ENCODE measurements at places on chromosomes 12 and 14.
A peak's percentile ranks its signal among the peaks of the same experiment; 100 is the strongest.

GRCh38 chr12:15050659-15051058 lies 77.8 kb downstream of the PDE6H start:
- peak; percentile 7 for DNase-seq

DNA sequence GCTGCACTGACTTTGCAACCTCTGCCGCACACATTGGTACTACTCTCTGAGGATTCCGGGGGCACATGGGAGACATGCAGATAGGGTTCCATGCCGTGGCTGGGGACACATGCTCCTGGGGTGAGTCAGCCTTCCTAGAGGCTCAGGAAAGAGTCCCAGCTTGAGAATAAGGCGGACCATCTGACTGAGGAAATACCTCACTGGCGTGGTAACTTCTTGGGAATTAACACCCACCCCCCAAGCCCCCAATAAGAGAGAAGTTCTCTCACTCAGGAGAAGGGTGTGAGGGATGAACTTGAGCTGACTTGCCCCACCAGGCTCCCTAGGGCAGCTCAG lies 23.2 kb downstream of the PLXNC1 start:
- DNase-seq, result no peak

- DNase-seq, result no peak
Measured at GRCh38 chr14:64238049-64238448, 56.1 kb downstream of the ESR2 start.

GRCh38 chr14:55220230-55220629 lies 28.8 kb upstream of the DLGAP5 start:
- no peak for DNase-seq

DNA sequence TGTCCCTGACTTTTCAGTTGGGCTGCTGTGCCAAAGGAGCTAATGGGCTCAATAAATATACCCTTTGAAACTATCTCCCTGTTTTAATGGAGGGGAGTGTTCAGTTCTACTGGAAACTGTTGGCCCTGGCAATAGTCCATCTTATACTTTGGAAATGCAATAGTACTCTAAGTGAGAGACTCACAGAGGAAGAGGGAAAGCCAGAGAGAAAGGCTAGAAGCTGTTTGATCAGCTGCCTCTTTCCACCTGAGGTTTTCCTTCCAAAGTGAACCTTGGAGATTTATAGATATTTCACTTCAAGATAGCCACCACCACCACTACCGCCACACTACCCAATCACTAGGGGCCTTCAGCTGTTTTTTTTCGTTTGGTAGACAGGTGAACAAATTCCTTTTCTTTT lies 93.6 kb upstream of the CCDC91 start:
- no peak for DNase-seq

DNA sequence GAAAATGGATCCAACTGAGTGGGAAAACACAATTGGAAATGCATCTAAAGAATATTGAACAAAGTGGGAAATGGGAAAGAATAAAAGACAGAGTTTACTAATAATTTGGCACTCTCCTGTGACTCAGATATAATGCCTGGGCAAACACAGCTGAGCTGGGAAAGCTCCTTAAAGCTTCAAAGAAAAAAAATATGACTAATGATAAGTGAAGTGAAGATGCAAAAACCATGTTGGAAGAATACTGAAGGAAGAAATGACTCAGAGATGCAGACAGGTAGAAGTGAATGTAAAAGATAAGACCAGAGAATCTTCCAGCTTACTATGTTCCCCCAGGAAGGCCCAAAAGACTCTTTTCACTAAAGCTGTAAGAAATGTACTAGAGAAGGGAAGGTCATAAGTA lies 62.4 kb upstream of the FOXG1 start:
- DNase-seq, result no peak

DNA sequence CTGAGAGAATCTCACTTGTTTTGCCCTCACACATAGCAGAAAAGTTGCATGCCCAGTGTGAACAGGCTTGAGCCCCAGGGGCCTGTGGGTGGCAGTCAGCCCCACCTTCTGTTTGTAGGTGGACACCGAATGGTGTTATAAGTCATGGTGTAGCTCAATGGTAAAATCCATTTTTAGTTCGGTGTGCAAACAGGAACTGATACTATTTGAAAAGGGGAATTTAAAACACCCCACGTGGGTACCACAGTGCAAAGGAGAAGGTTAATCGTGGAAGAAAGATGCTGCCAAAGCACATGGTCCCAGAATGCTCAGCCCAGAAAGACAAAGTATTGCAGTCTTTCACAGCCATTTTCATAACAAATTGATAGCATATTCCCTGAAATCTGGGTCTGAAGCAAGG lies 71.8 kb upstream of the GZMB start:
- no peak for DNase-seq

- no peak for DNase-seq
Measured at GRCh38 chr14:39593377-39593776, 161.1 kb upstream of the FBXO33 start.

DNA sequence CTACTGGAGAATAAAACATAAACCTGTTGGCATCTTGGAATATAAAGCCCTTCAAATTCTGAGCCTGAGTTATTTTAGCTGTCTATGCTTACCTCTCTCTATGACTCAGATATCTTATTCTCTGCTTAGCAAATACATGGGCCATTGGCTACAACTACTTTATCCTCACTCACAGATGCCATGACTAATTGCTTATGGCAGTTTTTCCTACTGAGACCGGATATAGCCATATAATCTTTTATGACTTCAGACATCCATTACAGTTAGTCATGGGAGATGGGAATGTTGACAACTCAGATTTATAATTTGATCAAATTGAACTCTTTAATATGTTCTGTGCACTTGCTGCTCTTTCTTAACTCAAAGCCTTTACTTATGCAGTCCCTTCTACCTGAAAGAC lies 502.4 kb upstream of the ATP2B1 start:
- DNase-seq, result no peak

GRCh38 chr12:89101440-89101839 lies 250.9 kb downstream of the DUSP6 start:
- DNase-seq, result no peak

GRCh38 chr14:92756446-92756845 lies 8.0 kb upstream of the LGMN start:
- DNase-seq, result no peak

- DNase-seq, result no peak
Measured at GRCh38 chr12:93100610-93101009, 171.5 kb upstream of the EEA1 start.

DNA sequence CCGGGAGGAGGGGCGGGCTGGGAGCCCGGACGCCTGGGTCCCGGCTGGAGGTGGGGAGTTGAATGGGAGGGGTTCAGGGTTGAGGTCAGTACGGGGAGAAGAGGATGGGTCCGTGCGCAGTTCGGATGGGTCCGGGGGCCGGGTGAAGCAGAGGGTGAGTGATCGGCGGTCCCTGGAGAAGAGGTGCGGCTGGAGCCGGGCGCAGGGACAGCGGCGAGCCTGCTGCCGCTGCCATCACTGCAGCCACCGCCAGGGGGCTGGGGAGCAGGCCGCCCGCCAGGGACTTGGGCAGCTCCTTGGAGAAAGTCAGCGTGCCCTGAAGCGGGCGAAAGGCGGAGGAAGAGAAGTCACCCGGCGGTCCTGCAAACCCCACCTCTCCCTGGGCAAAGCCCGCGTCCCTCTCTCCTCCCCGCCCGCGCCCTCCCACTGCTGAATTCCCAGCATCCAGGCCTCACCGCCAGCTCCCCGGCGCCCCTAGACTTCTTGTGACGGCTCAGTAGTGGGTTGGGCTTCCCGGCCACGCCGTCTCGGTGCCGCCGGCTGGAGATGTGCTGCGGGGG lies 6.0 kb upstream of the GPR84 start:
- DNase-seq, result no peak

GRCh38 chr14:65287264-65288131 lies 125.0 kb upstream of the FUT8 start:
- peak; percentile 59 for DNase-seq

DNA sequence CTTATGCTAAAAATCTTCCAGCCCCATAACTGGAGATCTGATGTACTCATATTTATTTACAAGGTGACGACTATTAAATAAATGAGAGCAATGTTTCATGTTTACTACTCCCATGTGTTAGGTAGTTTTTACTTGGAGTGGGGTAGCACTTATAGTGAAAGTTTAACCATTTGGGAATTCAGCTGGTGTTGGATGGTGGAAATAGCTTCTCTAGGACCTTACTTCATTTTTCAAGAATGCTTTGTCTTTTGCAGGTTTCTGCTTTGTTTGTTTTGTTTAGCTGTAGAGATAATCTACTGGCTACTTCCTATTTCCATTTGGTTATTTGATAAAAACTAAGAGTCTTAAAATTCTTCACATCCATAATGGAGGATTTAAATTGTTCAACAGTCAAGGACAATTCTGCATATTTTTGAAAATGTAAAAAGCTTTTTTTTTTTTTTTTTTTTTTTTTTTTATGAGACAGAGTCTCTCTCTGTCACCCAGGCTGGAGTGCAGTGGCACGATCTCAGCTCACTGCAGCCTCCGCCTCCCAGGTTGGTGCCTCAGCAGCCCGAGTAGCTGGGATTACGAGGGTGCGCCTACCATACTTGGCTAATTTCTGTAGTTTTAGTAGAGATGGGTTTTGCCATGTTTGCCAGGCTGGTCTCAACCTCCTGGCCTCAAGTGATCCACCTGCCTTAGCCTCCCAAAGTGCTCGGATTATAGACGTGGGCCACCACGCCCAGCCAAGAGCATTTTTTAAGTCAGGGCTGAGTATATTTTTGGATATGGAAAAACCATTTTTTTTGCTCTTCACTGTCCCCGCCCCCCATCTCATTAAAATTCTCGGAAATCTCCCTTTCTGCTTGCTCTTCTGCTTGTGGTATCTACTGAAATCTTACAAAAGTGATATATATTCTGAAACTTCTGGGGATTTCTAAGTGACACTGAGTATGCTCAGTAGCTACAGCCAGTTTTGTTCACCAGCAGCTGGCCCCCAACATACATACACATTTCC lies 1.4 kb upstream of the ABCD2 start:
- DNase-seq, result peak; percentile 54

DNA sequence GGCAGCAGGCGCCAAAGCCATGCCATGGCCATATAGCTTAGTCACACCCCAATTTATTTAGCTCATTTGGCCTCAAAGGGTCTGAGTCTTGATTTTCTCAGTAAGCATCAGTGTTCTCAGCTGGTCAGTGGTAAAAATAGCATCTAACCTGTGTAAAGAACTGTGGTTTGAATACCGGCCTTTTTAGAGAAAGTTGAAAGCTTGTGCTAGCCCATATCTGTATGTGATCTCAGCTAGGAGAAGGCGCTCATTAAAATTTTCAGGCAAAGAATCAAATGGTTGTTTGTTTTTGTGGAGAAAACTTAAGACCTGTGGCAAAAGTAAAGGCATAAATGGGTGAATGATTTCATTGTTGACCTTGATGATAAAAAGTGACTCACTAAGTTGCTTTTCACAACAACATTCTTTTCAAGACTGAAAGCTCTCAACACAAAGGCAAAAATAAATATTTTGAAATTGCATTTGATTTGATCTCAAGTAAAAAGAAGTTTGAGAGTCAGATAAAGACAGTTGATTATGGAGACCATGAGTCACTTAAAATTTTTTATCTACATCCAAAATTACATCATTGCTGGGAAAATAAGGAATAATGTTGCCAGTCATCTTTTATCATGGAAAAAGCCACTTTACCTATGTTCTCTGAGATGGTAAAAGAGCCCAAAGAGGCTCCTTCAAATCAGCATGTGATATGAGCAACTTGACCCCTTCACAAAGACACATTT lies 128.5 kb upstream of the RGS6 start:
- no peak for DNase-seq

DNA sequence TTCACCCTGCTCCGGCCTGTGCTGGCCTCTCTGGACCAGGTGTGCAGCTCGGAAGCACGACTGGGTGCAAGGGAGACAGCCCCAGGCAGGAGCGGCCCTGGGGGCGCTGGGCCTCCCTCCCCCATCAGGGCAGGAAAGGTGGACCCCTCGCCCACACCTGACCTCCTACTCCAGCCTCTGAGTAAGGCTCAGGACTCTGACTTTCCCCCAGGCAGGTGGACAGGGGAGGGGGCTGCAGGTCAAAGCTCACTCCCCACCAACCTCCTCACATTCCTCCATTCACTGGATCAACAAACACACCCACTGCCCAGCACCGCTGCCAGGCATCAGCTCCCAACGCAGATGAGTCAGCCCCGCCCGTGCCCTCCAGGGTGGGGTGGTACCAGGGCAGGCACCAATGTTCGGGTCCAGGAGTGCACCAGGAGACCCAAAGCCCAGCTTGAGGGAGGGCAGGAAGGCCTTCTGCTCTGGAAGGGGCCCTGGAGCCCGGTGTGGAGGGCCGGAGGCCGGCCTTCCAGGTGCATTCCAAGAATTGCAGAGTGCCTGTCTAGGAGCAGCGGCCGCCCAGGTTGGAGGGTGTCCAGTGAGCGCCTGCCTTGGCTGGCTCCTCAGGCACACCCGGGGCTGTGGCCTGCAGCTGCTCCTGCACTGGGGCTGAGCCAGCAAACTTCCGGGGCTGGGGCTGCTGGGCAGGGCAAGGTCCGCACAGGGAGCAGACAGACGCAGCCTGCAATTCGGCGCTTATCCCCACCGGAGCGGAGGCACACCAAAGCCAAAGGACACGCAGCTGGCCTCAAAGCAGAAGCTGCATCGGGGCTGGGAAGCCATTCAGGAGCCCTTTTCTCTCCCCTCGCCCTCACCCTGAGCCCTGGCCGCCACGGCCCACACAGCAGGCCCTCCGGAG lies 1.6 kb upstream of the INF2 start:
- no peak for DNase-seq

DNA sequence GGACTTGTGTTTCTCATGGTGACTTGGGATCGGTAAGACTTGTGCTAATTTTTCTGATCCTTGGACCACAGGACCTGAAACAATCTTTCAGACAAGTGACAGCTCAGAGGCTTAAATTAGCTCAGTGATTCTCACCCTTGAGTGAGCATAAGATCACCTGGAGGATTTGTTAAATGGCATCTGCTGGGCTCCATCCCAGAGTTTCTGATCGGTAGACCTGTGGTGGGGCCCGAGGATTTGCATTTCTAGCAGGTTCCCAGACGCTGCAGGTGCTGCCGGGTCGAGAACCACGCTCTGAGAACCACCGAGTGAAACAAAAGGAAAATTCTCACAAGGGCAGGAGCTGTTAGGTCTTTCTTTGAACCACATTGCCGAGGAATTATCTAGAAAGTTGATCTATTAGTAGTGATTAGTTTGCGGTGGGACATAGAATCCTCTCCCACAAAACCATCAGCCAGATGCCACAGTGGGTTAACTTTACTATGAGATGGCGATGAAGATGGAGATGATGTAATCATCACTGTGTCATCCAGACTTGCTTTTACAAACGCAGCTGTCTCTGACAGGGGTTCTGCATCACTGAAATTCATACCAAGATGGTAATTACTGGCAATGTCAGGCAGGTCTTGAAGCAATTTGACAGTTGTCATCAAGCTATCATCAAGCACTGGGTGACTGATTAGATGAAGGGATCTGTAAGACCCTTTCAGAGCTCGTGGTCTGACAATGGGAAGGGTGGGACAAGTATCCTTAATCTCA lies 184.0 kb downstream of the AACS start:
- no peak for DNase-seq

- peak; percentile 11 for DNase-seq
Measured at GRCh38 chr12:130041983-130042812, 120.1 kb upstream of the FZD10 start.

Data from CD4-positive, alpha-beta T cell (primary cell).